Karpas-422 (cell line): ENCODE measurements at places on chromosomes 12 and 14.

DNA sequence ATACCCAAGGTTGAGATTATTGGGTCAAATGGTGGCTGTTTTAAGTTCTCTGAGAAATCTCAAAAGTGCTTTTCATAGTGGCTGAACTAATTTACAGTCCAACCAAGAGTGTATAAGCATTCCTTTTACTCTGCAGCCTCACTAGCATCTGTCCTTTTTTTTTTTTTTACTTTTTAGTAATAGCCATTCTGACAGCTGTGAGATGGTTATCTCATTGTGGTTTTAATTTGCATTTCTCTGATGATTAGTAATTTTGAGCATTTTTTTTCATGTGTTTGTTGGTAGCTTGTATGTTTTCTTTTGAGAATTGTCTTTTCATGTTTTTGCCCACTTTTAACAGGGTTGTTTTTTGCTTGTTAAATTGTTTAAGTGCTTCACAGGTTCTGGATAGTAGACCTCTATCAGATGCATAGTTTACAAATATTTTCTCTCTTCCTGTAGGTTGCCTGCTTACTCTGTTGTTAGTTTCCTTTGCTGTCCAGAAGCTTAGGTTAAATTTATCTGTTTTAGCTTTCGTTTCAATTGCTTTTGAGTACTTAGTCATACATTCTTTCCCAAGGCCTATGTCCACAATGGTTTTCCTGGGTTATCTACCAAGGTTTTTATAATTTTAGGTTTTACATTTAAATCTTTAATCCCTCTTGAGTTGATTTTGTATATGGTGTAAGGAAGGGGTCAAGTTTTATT is 881.3 kb upstream of the SEL1L start:
- no peak for DNase-seq

GRCh38 chr12:42010715-42011114 is 134.0 kb downstream of the GXYLT1 start:
- no peak for DNase-seq

- no peak for DNase-seq
Observed at GRCh38 chr14:68683326-68683725, 109.5 kb downstream of the ZFP36L1 start.

DNA sequence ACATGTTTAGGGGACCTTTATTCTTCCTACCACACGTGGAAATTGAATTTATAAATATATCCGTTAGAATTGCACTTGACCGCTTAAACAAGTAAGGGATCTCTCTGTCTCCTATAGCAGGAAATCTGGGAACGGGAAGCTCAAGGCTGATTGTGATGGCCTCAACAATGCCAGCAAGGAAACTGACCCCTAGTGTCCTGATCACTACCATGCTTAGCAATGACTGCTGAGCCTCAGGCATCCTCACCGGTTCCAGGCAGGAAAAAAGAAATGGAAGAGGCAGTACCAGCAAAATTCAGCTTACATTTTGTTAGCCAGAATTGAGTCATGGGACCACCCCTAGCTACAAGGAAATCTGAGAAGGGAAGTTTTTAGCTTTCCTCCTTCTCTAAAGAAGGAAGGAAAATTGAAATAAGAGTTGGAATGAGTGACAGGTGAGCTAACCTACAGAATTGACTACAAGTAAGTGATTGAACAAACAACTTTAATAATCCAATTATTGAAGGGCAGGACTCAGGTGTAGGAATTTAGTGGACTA is 43.9 kb upstream of the AMN1 start:
- no peak for DNase-seq

DNA sequence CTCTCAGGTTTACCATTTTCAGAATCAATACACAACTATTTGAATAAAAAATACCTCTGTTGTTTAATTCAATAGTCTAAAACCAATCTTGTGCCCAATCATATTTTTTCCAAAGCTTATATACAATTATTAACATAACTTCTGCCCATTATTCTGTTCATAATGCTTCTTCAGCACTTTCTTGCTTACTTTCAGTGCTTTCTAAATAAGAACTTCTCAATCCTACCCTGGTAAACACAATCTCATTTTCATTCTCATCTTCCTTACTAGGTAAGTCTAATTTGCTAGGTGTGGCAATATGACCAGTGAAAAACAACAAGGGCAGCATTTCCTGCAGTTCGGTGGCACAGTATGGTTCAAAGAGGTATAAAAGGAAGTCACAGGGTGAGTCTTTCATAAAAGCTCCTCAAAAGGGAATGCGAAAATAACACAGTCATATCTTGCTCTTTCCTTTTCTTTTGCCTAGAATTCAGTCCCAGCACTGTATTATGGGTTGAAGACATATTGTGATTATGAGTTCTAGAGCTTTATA is 103.5 kb downstream of the FOXG1 start:
- no peak for DNase-seq

DNA sequence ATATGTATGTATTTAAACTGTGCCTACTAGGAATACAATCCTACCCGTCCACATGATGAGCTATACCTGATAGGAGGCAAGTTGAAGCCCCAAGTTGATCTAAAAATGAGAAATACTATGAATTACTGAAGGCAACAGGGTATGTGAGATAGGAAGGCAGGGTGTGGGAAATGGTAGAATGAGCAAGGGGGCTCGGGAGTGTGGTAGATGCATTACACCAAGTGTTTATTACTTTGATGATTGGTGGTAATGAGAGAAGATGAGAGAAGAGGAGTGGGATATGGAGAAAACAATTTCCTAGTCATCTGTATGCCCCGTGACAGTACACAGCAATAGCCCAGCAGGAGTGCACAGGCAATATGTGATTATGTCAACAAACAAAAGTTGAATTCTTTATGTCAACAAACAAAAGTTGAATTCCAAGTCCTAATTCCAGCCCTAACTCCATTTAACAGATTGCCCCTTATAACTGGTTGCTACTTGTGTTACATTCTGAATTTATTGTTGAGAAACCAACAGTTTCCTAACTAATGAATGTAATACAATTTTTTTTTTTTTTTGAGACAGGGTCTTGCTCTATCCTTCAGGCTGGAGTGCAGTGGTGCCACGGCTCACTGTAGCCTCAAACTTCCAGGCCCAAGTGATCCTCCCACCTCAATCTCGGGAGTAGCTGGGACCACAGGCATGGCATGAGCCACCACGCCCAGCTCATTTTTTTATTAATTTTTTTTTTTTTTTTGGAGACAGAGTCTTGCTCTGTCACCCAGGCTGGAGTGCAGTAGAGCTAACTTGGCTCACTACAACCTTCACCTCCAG is 2.5 kb downstream of the LPCAT3 start:
- DNase-seq = no peak

- no peak for DNase-seq
Observed at GRCh38 chr12:8698879-8699278, 1.1 kb downstream of the RIMKLB start.

DNA sequence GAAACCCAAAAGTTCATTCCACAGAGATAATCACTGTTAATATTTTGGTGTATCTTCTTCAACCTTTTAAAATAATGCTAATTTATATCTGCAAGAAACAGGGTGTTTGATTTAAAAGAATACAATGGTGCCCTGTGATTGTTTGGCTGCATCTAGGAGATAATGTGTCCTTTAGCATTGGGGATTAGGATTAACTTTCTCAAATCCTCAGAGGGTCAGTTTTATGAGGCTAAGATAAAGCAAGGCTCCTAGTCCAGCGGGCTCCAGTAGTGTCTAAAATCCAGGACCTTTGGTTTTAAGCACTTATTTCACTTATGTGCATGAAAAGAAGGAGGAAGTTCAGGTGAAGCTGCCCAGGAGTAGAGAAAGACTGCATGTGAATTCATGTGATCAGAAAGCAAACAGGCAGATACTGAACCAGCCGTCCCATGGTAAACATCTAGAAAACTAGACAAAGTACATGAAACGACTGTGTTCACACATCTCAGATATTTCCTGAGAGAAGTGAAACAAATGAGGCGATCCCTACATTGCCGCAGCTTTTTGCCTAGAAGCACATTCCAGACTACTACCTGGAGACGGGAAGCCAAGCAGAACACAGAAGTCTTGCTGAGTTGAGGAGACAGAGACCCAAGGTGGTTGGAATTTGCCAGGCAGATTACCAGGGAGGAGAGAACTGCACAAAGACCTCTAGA is 129.1 kb upstream of the MAX start:
- no peak for DNase-seq

DNA sequence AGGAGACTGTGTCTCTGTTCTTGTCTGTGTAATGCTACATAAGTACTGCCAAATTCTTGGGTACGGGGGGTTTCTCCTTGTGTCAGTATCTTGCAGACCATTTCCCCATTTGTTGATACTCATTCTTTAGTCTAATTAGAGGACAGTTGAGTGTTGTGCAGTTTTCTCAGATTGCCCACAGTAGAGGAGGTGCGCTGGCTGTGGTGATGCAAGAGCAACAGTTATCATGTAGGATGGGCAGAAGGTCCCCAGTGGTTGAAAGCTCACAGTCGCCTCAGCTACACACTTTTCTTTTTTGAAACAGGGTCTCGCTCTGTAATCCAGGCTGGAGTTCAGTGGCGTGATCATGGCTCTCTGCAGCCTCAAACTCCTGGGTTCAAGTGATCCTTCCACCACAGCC is 37.8 kb upstream of the ATP2A2 start:
- no peak for DNase-seq

GRCh38 chr12:54416687-54417603 is 2.1 kb downstream of the ITGA5 start:
- DNase-seq = no peak

GRCh38 chr14:23514644-23514957 is 37.0 kb downstream of the ZFHX2 start:
- DNase-seq = no peak

GRCh38 chr12:19261773-19262172 is 132.2 kb downstream of the PLEKHA5 start:
- DNase-seq = no peak

DNA sequence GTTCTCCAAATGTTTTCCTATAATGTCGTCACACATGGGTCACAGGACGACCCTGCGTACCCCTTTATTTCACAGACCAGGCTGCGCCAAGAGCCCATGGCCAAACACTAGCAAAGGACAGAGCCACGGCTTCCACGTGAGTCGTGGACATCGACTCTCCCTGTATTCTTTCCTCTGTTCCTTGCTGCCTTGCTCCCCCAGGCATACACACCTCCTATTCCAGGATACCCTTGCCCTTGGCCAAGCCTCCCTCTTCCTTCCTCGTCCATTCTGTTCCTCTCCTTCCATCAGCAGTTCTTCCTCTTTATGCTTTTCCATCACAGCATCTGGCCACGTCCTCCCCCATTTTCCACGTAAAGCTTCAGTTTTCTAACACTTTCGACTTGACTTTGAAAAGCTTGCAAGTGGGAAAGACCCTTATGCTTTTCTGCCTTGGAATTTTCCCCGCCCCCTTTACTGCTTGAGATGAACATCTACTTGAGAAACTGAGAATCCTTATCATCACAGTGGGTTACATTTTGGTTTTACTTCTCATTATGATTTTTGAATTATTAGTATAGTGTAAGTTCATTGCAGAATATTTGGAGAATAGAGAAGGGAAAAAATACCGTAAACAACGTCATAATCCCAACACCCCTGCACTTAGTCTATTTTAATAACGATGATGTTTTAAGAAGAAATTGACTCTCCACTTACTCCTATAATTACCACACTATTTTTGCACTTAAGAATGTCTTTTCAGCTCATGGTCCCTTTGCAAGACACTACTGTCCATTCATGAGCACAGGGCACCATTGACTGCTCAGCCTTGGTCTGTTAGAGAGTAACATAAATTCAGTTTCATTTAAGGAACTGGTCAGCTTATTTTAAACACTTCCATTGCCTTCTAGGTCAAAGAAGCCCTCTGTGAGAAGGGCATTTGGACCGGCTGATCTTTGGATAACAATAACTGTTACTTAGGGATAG is 15.8 kb upstream of the NINJ2 start:
- no peak for DNase-seq

DNA sequence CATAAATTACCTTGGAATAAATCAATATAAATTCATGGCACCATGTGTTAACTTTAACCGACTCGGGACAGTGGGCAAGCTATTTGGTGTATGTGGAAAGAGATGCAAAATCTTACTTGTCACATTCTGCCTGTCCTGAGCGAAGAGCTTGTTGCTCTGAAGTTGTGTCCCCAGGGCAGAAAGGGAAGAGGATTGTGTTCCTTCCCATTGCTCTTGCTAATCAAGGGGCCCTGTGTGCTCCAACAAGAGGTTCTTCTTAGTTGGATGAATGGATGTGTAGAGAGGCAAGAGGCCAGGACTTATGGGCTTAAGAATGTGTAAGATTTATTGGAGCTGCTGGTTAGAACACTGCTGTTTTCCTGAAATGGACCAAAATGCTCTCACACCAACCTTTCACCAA is 36.5 kb upstream of the FRS2 start:
- DNase-seq = no peak
